ENCODE measurements at places on chromosomes 13 and 19. TPM values are rescaled to one million over a fixed set of nuclear protein-coding genes. Genes with fewer than 3 reads are reported as not detected.

- DNase-seq, result no peak
Measured at GRCh38 chr19:45531349-45531748, 24.1 kb downstream of the VASP start.

CEACAM8 gene
- not detected for total RNA-seq

- no peak for DNase-seq
Measured at GRCh38 chr13:23267571-23267970, 86.8 kb downstream of the SGCG start.

C1QTNF9 gene
- total RNA-seq, result not detected

DNA sequence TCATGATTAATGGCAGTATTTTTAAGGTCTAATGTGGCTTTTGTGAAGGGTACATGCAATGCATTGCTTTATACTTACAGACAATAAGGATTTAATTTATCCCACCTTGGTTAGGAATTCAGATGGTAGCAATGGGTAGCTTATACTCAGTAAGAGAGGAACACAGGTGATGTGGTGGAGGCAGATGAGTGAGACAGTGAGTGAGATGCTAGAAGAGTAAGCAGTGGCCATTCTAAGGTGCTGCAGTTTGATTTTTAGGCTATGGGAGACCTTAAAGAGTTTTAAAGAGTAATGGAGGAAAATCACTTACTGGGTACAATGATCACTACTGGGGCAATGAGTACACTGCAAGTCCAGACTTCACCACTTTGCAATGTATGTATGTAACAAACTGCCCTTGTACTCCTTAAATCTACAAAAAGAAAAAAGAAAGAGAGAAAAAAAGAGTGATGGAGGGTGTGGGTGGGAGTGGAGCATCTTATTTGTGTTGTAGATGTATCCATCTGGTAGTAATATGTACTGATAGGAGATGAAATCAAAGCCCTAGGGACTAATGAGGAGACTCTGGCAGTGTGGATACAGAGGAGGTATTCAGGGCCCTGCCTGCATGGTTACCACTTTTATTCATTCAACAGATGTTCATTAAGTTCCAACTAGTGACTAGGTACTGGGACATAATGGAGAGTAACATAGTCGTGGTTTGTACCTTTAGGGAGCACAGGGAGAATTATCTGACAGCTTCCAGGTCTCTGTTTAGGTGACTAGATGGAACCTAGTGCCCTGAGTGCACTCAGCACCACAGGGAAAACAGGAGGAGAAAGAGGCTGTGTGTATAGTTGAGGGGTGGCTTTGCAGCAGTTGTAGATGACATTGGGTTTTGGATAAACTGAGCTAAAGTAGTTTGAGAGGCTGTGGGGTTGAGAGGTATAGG lies 99.0 kb downstream of the GPC6 start:
- no peak for DNase-seq

C1QTNF9B gene
- not detected for total RNA-seq

DNA sequence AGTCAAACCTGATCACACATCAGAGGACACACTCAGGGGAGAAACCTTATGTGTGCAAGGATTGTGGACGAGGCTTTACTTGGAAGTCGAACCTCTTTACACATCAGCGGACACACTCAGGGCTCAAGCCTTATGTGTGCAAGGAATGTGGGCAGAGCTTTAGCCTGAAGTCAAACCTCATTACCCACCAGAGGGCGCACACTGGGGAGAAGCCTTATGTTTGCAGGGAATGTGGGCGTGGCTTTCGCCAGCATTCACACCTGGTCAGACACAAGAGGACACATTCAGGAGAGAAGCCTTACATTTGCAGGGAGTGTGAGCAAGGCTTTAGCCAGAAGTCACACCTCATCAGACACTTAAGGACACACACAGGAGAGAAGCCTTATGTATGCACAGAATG lies 8.2 kb upstream of the ZNF527 start:
- DNase-seq, result peak; percentile 6

KLK11 gene
- not detected for total RNA-seq

- DNase-seq, result no peak
Measured at GRCh38 chr13:71378961-71379905, 487.8 kb downstream of the DACH1 start.

GIPR gene
- total RNA-seq, result 1.0 TPM

PCDH20 gene
- 1.9 TPM for total RNA-seq

DNA sequence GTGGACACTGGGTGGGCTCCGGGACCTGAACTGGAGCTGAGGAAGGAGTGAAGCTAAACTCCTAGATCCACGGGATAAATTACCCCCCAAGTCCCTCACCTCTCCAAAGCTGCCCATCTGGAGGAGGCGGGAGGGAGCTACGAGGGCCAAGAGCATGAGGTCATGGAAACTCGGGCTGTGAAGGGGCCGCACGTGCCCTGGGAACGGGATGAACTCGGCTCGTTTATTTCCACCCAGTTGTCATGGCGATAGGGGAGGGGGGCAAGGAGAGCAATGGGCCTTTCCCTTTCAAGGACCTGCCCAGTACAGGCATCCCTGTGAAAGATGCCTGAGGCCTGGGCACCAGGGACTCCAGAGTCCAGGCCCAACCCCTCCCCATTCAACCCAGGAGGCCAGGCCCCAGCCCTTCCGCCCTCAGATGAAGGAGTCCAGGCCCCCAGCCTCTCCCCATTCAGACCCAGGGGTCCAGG lies 3.8 kb downstream of the PPP1R12C start:
- no peak for DNase-seq

LILRB3 gene
- not detected for total RNA-seq

OSCAR gene
- total RNA-seq, result 0.61 TPM
